ENCODE measurements at places on chromosomes 16 and 17.
A peak's percentile ranks its signal among the peaks of the same experiment; 100 is the strongest.

- DNase-seq, result no peak
Measured at GRCh38 chr17:41434005-41434404, 6.8 kb downstream of the KRT38 start.

DNA sequence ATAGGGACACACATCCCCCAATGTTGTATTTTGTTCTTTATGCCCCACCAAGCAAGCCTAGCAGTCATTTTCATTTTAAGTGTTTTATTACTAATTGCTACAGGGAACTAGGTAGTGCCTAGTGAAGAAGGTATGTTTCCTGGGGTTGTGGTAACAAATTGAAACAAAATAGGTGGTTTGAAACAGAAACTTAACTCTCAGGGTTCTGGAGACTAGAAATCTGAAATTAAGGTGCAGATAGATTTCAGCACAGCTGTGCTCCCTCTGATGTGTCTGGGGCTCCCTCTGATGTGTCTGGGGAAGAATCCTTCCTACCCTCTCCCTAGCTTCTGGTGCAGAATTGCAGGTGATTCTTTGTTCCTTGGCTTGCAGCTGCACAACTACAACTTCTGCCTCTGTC is 390.1 kb downstream of the ZFHX3 start:
- no peak for DNase-seq

DNA sequence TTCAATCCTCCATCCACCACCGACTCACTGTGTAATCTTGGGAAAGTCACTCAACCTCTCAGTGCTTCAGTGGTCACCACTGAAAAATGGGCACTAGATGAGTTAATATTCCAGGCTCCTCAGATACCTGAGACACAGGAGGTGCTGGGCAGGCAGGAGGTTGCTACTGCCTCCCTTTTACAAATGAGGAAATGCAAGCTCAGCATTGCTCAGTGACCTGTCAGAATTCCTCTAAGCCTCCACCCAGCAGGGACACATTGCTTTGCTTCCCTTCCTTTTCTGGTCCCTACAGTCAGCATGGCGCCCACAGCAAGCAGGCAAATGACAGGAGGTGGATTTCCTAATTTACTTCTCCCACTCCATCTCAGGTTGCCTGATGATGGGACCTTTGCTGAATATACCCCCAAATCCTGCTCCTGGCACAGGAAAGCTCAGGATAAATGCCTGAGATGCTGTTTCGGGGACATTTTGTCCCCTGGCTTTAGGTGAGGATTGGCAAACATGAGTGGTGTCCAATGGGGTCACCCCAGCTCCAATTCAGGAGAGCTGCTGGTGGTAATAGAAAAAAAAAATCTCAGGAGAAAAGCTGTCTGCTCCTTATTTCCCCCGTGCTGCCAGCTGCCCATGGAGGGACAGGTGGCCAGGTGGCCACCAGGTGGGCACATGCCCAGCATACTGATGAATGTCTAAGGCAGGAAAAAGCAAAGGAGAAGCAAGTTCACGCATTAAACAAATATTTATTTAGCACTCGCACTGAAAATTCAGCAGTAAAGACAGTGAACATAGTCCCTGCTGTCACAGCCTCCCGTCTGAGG is 5.0 kb upstream of the KRT13 start:
- no peak for DNase-seq

DNA sequence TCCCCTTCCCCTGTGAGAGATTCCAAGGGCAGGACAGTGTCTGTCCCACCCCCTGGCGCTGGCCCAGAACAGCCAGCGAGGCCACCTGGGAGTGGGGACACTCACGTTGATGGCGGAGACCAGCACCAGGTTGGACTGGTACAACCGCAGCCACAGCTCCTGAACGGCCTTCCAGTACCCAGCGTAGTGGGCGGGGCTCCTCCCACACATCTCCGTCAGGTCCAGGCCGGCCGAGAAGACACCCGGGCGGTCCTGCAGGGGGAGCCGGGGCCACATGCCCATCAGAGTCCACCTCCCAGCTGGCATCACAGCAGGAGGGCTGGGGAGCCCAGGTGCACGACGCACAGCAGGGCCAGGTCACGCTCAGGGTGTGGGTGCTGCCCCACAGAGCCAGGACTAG is 7.1 kb downstream of the ECI1 start:
- DNase-seq, result no peak

- no peak for DNase-seq
Measured at GRCh38 chr16:86766700-86767099, 188.4 kb downstream of the FOXL1 start.

DNA sequence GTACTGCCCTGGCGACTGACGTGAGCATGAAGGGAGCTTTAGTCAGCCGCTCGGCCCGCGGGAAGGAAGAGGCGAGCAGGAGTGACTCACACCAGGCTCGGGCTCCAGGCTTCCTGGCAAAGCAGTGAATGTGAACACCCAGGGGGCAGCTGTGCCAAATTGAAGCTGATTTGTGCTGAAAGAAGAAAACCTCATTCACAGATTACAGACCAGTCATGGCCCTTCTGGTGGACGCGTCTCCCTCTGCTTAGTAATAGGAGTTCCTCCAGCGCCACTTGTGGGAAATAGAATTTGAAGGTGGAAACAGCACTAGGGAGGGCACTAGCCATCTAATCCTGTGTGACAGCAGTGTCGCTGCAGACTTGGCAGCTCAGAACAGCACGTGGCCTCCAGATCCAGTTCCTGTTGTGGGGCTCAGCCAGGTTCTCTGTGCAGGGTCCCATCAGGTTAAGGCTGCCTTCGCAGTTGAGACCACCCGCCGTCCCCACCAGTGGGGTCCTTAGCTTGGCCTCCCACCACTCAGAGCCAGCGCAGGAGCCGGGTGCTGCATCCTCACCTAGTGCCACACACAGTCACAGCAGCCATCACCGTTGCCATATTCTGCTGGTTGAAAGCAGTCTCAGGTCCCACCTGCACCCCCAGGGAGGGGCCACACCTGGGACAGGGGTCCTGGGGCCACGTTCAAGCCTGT is 164.5 kb upstream of the CHMP6 start:
- DNase-seq, result no peak

DNA sequence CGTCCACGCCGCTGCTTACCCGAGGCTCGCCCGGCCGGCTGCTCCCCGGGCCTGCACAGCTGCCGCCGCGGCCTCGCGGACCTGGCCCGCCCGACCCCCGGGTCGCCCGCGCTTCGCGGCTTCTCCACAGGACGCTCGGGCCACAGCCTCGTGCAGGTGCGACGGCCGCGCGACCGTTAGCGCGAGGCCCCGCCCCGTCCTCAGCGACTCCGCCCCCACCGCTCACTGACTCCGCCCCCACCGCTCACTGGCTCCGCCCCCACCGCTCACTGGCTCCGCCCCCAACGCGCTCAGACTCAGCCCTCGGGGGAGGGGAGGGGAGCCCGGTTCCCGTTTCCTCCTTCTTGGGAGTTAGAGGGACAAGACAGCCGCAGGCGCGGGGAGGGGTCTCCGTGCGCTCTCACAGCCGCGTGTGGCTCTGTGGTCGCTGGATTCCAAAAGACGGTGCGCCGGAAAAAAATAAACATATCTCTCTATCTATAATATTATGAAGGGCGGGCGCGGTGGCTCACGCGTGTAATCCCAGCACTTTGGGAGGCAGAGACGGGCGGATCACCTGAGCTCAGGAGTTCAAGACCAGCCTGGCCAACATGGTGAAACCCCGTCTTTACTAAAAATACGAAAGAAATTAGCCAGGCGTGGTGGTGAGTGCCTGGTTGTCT is at the start of gene MEIOB:
Gene MEIOB, minus strand, starts transcription at position 191 of the 662 bp plus-strand sequence. CDS start 3,989 bp downstream, outside the sequence.
- DNase-seq, result peak; percentile 72

- no peak for DNase-seq
Measured at GRCh38 chr16:83653785-83654184, 154.0 kb upstream of the HSBP1 start.

- no peak for DNase-seq
Measured at GRCh38 chr16:89130448-89130847, 36.8 kb downstream of the ACSF3 start.

DNA sequence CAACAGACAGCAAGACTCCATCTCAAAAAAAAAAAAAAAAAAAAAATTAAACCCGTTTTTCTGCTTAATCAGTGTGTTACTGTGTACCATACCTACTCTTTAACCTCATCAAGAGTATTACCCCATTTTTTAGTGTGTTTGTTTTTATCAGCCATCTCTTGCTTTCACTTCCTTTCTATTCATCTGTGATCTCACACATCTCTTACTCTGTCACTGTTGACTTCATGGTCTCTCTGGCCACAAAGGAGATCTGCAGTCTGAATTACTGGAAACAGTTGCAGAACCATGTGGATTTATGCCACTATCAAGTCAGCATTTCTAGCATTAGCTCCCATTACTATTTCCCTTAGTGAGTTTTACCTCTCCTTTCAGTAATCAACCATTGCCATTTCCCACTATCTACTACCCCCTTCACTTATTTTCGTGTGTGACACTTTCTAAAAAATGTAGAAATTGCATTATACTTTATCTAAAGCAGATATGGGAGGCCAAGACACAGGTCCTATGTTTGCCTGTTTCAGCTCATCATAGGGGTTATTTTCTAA is 20.1 kb downstream of the NDEL1 start:
- DNase-seq, result no peak

- DNase-seq, result no peak
Measured at GRCh38 chr17:45410144-45411091, 22.3 kb downstream of the ARHGAP27 start.

- no peak for DNase-seq
Measured at GRCh38 chr17:562174-562573, 152.5 kb downstream of the VPS53 start.

DNA sequence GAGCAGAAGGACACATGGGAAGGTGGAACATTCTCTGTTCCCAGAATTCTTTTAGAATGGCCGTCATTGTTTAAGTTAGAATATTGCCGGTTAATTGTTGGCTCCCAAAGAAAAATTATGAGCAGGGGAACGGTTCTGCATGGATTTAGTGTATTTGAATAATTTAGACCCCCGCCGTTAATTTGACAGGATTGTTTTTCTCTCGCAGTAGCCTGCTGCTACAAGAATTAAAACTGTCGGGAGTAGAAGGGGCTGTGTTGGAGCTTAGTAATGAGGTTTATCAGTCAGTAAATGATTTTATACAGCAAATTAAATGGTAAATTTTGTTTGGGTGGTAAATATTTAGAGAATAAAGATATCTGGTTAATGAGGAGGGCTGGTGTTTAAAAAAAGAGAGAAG is 431.2 kb upstream of the DYNLRB2 start:
- DNase-seq, result no peak

- DNase-seq, result no peak
Measured at GRCh38 chr17:39236450-39236927, 10.7 kb upstream of the STAC2 start.

- DNase-seq, result no peak
Measured at GRCh38 chr17:67441052-67441895, 64.2 kb downstream of the PITPNC1 start.

DNA sequence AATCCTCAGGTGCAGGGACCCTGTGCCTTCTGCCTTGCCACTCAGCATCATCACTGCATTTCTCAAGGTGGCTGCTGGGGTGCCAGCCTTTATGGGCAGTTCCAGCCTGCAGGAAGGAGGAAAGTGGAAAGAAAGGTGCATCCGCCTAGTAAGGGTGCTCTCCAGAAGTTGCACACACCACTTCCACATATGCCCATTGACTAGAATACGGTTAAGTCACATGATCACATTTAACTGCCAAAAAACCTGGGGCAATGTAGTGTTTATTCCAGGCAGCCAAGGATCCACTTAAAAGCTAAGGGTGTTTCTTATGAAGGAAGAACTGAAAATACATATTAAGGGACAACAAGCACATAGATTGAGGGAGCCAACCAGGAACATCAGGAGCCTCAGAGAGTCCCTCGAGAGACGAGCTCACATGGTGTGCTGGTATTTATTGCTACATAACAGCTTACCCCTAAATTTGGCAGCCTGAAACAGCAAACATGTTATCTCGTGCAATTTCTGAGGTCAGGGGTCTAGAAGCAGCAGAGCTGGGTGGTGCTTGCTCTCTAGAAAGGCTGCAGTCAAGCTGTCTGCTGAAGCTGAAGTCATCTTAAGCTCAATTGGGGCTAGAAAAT is 52.0 kb upstream of the MMP2 start:
- no peak for DNase-seq

DNA sequence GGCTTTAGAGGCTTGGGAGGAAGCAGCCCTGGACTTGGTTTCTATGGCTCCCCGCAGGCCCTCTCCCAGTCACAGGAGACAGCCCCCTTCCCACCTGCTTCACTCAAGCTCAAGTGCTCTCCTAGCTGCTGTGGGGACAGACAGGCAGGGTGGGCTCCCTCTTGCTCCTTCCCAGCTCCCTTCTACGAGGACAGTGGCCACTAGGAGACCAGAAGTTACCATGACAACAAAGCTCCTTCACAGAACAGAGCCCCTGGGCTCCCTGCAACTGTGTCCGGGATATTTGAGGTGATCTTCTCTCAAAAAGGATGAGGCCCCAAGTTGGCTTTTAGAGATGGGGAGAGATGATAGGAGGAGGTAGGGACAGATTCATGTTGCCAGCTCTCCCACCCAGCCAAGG is 116.3 kb downstream of the AMFR start:
- DNase-seq, result no peak

GRCh38 chr17:44203731-44204440 is 4.2 kb upstream of the ATXN7L3 start:
- peak; percentile 57 for DNase-seq

DNA sequence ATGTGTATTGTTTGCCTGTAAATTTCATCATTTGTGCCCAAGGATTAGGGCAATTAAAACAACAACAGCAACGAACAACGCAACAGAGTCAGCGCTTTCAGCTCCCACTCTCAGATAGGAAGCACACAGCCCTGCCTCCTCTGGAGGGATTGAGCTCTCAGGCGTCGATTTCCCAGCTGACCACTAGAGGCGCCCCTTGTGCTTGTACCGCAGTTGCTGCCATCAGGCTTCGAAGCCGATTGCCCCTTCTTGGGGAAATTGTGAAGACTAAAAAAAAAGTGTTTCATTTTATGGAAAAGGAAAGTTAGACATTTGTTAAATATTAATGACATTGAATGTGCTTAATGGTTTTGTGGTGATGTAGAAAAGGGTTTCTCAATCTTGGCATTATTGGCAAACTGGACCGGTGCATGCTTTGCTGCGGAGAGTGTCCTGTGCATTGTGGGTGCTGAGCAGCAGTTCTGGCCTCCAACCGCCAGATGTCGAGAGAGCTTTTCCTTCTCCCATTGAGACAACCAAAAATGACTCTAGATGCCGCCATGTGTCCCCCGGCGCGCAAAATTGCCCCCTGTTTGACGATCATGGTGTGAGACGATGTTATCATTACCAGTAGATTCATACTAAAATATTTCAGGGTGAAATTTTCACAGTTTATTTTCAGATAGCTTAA is 650.4 kb upstream of the RBFOX1 start:
- peak; percentile 66 for DNase-seq

GRCh38 chr17:56679115-56679776 is 85.7 kb downstream of the NOG start:
- DNase-seq, result peak; percentile 34

GRCh38 chr16:75250809-75251279 is 580 bp downstream of the BCAR1 start:
- DNase-seq, result peak; percentile 67

DNA sequence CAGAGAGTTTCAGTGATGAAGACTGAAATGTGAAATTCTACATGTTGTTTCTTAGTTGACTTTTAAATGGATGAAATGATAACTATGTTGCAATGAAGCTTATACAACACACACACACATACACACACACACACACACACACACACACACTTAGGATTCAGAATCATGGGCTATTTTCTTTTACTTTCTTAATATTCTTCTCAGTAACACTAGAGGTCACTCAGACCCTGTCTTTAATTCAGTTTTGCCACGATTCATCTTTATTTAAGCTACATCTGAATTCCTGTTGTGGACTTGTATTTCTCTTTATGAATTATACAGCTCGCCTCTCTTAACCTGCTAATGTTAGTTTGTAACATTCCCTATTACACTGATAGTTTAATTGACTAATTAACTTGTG is 109.6 kb upstream of the GOT2 start:
- no peak for DNase-seq

GRCh38 chr16:1213231-1213630 is 11.8 kb downstream of the TPSG1 start:
- no peak for DNase-seq

GRCh38 chr16:74830648-74831047 is 56.0 kb upstream of the FA2H start:
- no peak for DNase-seq

Data from glutamatergic neuron (in vitro differentiated cells).